ENCODE measurements at places on chromosomes 1 and 21.
A peak's percentile ranks its signal among the peaks of the same experiment; 100 is the strongest.

DNA sequence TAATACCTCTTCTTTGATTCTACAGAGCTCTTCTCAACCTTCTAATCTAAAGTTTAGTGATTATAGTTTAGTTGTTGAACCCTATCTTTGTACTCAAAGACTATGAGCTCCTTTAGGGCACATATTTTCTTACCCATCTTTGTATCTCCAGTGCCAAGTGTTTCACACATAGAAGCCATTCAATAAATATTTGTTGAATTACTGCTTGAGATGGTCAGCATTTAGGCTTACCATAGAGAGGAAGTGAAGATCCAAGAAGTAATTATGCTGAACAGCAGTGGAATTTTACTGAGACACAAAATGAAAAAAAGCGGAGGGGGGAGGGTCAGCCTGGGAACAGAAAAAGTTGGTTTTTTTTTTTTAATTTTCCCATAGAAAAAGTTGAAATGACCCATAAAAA, 21.9 kb downstream of the PIK3R3 start:
- peak; percentile 73 for DNase-seq

- DNase-seq, result no peak
These were observed 64.8 kb downstream of the ALPL start for GRCh38 chr1:21573971-21574465.

DNA sequence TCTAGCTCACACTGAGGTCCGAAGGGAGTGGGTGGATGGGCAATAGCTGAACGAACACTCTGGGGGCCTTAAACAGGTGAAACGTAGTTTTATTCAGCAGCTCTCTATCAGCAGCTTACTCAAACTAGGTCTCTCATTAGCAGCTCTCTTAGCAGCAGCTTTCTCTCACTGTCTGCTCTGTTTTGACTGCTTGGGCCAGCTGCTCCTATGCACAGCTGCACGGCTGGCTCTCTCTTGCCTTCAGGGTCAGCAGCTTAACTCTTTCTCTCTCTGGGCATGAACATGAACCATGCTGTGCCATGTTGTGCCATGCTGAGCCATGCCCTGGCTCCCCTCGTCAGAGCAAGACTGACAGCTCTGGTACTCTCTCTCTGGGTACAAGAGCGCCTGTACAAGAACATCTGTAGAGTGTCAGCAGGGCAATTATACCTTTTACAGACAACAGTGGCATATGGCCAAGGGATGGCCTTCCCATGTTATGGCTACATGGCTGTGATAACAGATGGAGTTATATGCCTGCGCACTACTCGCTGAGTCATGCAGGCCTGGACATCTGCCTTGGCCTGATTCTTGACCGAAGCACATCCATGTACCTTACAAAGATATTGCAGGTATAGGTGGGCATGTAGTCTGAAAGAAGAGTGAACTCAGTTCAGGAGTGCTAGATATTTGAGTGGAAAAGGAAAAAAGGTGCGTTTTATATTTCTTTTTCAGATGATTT, 152.4 kb downstream of the LEPR start:
- no peak for DNase-seq

- DNase-seq, result no peak
These were observed 304.6 kb downstream of the PTPRU start for GRCh38 chr1:29540801-29541357.

DNA sequence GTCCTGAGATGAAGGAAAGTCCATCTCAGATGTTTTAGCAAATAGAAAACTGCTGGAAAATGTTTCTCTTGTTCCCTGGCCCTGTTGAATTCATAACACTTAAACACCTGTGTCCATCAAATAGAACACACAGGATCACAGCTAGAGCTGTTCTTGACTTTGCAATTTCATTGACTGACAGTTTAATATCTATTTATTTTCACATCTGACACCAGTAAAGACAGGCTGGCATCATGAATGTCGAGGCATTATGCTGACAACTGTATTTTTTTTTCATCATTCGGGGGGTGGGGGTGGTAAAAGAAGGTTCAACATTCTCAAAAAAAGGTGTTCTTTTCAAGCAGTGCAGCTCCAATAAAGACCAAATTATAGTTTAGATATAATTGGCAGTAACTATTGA, 591.2 kb upstream of the PTBP2 start:
- no peak for DNase-seq

- DNase-seq, result peak; percentile 52
These were observed 19.5 kb downstream of the MAP3K7CL start for GRCh38 chr21:29149808-29150425.

DNA sequence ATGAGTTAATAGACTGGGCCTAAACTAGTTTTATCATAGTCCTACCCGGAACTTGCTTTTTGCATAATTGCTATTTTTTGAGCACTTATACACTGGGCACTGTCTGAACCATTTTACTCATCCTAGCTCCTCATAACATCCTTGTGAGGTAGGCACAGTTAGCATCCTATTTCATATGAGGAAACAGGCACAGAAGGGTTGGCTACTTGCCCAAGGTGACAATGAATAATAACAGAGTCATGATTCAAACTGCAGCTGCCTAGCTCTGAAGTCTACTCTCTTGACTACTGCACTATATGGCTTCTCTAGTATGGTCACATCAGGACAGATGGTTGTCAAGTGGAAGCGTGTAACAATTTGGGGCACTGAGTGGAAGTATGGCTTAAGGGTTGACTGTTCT, 18.2 kb upstream of the RC3H1 start:
- DNase-seq, result no peak

DNA sequence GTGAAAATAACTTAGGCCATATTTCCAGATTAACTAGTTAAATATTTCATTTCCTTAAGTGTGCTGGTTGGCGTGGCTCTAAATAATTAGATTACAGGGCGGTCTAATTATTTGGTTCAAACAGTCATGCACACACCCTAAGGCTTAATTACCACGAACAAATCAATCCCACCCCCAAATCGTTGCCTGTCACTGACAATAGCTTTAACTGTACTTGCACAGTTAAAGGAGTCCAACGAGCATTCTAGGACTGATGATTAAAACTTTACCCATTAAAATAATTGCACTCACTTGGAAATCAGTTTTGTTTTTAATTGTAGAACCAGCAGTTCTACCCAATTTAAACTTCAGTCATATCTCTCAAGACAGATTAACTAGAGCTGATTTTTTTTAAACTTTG, 1.5 kb upstream of the POU2F1 start:
- DNase-seq, result no peak

DNA sequence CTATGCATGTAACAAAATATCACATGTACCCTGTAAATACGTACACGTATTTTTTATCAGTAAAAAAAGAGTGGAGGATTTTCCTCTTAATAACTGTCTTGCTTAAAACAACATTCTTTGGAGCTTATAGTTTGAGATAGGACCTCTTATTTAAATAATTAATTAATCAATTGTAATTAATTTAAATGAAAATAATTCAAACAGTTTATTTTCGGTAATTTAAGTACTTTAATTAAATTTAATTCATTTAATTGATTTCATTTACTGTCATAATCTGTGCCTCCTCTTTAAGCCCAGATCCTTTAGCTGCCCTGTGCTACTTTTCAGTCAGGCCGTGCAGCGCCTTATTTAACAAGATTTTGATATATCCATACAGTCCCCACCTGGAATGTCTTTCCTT, 427.0 kb downstream of the HLX start:
- no peak for DNase-seq

GRCh38 chr1:43069461-43070050, 102.5 kb downstream of the EBNA1BP2 start:
- no peak for DNase-seq

DNA sequence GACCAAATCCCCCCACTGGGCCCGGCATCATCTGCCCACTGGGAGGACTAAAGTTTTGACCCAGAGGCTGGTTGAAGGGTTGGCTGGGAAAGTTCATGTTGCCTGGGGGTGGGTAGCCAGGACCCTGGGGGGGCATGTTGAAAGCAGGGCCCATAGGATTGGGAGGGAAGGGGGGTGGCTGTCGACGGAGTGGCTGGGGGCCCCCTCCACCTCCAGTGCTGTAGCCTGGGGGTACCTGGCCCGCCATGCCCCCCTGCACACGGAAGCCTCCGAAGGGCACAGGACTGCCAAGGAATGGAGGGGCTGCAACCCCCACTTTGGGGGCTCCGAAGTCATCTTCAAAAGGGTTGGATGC, 2.2 kb downstream of the PYGO2 start:
- DNase-seq, result no peak

DNA sequence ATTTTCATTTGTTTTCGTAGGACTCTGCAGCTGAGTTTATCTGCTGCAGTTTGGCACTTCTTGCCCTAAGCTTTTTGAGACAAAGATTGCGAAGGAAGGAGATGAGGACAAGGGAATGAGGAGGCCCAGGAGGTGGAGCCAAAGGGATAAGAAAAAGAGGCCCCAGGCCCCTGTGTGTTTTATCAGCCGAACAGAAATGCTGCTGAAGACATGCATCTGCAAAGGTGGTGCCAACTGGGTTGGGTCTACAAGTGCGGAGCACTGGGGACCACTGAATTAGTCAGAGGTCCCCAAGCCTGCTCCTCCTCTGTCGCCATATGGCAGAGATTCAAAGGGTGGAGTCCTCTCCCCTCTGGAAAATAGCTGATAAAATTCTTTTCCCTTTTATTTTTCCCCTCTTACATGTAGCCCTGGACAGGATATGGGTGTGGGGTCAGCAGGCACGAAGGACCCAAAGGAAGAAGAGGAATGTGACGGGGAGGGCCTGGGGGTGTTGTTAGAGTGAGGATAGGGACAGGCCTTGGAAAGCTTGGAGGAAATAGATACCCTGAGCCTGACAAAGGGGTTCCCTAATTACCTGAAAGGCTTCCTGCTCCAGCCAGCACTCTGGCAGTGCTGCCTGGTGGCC, 2.7 kb downstream of the CD34 start:
- DNase-seq, result no peak

DNA sequence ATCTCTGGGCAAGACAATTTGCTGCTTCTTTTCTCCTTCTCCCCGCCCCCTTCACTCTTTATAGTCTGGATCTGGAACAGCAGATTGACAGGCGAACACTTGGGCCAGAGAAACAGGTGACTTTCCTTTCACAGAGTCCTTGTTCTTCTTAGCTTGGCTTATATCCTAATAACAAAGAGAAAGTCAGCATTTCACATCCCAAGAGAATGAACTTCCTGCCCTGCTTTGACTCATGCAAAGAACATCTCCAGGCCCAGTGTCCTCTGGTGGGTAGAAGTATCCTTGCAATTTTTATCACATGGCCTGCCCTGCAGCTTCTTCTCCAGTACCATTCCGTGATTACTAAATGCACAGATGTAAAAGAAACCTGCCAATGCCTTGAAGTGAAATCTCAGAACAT, 764.4 kb downstream of the ADGRL2 start:
- DNase-seq, result peak; percentile 68

GRCh38 chr1:102757363-102757762, 351.0 kb downstream of the COL11A1 start:
- no peak for DNase-seq

GRCh38 chr21:37251294-37251634, 15.9 kb downstream of the VPS26C start:
- no peak for DNase-seq

DNA sequence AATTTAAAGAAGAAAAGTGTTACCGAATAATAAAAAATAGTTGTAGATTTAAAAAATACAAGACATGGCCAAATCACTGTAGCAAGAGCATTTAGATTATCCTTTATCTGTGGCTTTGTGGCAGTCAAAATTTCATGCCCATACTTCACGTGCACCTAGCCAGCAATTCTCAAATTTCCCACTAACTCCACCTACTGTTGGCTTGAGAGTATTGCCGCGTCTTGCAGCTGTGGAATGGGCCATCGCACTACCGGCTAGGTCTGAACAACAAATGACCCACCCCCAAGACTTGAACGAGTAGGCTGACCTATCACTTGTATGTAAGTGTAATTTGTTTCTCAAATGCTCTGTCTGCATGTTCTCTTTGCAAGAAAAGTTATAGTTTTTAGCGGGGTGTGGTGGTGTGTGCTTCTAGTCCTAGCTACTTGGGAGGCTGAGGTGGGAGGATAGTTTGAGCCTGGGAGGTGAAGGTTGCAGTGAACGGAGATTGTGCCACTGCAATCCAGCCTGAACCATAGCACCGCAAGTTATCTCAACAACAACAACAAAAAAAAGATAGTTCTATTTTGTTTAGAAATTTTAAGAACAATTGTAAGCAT, 4.1 kb downstream of the KRTAP13-4 start:
- peak; percentile 41 for DNase-seq

DNA sequence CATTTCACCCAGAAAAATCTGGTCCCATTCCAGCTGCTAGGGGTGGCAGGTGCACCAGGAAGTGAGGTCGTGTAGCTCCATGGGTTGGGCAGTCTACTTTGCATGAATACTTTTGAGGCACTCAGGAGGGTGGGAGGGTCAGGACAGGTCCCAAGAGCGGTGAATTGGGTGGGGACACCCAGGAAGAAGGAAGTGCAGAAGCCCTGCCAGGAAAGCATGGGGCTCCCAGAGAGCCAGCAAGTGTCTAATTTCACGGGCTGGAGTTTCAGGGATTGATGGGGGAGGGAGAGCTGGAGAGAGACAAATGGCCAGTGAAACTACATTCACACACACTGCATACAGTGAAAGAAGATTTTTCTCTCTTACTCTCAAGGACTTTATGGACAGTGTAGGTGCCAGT, 137.8 kb downstream of the GALNT2 start:
- DNase-seq, result no peak

- no peak for DNase-seq
These were observed 39.1 kb downstream of the MRPS6 start for GRCh38 chr21:34112316-34113033.

- no peak for DNase-seq
These were observed 277.4 kb upstream of the LRRC7 start for GRCh38 chr1:69290291-69290690.

- no peak for DNase-seq
These were observed 33.4 kb downstream of the SLC19A1 start for GRCh38 chr21:45508607-45509565.

- DNase-seq, result peak; percentile 17
These were observed 2.1 kb upstream of the PRRX1 start for GRCh38 chr1:170661646-170662411.

All from foreskin melanocyte (primary cell).